ENCODE measurements at places on chromosomes 3 and 15.
A peak's percentile ranks its signal among the peaks of the same experiment; 100 is the strongest.

DNA sequence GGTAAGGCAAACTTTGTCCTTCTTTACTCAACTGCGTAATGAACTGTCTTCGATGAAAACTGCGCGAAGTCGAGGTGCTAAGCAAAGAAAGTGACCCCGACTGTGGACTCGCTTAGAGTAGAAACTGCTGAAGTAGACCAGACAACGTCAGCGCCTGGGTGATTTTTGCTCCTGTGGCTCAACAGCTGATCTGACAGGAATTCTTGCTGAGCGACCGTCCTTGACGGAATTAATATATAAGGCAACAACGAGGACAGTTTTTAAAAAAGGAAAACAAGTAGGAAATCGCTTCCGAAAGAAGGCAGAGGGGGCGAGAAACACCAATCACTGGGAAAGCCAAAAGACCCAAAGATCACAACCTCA, 541 bp downstream of the RPS27L start:
- no peak for DNase-seq
- H3K4me3 ChIP-seq: peak overlapping the region; percentile 81
- H3K36me3 ChIP-seq: no peaks in the 10 kb centered on the region
- H3K27ac ChIP-seq: peak overlapping the region; percentile 90
- no peaks in the 10 kb centered on the region for H3K27me3 ChIP-seq

GRCh38 chr3:73007992-73008712, 11.5 kb downstream of the PPP4R2 start:
- no peak overlapping the region for H3K27ac ChIP-seq
- H3K36me3 ChIP-seq: peaks cover 6% of the 10 kb centered on the region
- no peak overlapping the region for H3K4me3 ChIP-seq
- no peaks in the 10 kb centered on the region for H3K4me1 ChIP-seq

DNA sequence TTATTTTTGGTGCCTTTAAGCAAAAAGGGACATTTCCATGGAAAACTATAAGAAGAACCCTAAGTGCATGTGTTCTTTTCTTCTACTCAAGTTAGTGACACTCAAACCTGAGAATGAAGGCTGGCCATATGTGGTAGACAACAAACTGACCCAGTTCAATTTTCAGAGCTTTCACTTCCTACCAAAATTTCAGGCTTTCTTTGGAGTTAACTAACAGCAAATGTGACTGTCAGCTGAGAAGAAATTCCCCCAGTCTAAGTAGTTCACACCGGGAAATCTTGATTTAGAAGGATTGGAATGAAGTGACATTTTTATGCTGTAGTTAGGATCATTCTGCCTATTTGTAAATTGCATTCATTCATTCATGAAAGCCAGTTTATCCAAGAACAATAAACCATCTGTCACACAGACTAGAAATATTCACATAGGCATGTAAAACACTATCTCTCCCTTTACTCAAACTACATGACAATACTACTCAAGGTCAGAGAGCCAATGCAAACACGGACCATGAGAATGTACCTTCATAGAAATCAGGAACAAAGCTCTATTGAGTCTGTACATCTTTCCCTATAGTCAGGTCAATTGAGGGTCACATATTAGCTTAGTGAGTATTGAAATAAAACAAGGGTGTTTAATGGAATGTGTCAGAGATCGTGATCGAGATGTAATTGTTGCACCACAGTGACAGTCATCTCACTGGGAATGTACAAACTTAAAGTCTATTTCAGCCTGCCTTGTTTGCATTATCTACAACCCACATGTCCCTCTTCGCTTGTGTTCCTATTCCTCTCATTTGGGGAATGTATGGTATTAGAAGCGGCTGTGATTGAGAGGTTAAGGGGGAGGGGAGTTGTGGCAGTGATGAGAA, 113.8 kb upstream of the TGFBR2 start:
- DNase-seq: no peak
- no peak overlapping the region for H3K27ac ChIP-seq
- H3K4me3 ChIP-seq: no peak overlapping the region
- H3K4me1 ChIP-seq: no peaks in the 10 kb centered on the region
- no peaks in the 10 kb centered on the region for H3K27me3 ChIP-seq

- no peaks in the 10 kb centered on the region for H3K36me3 ChIP-seq
- H3K4me1 ChIP-seq: peaks cover 92% of the 10 kb centered on the region
- no peak overlapping the region for H3K4me3 ChIP-seq
- peak overlapping the region; percentile 48 for H3K27ac ChIP-seq
These were observed 62.9 kb downstream of the FNDC3B start for GRCh38 chr3:172102123-172102882.

GRCh38 chr3:175041369-175041768, 182.2 kb downstream of the NAALADL2 start:
- H3K4me3 ChIP-seq: no peak overlapping the region
- no peaks in the 10 kb centered on the region for H3K36me3 ChIP-seq
- H3K27ac ChIP-seq: no peak overlapping the region
- DNase-seq: no peak
- no peaks in the 10 kb centered on the region for H3K4me1 ChIP-seq

DNA sequence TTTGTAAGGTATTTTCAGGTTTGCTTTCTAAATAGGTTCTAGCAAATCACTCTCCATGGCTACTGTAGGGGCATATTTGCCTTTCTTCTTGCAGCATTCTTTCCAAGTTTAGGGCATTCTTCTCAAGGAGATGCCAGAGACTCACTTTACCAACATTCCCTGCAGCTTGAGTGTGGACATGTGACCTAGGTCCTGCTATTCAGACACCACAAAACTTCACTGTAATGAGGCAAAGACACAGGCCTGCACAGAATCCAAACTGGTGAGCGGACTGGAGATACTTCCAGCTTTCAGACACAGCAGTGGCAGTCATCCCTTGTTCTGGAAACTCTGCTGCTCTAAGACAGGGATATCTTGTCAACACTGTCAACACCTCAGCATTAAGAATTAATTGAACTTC, 146.4 kb upstream of the PFN2 start:
- no peak overlapping the region for H3K27ac ChIP-seq
- no peak for DNase-seq
- no peaks in the 10 kb centered on the region for H3K4me1 ChIP-seq
- no peaks in the 10 kb centered on the region for H3K27me3 ChIP-seq

DNA sequence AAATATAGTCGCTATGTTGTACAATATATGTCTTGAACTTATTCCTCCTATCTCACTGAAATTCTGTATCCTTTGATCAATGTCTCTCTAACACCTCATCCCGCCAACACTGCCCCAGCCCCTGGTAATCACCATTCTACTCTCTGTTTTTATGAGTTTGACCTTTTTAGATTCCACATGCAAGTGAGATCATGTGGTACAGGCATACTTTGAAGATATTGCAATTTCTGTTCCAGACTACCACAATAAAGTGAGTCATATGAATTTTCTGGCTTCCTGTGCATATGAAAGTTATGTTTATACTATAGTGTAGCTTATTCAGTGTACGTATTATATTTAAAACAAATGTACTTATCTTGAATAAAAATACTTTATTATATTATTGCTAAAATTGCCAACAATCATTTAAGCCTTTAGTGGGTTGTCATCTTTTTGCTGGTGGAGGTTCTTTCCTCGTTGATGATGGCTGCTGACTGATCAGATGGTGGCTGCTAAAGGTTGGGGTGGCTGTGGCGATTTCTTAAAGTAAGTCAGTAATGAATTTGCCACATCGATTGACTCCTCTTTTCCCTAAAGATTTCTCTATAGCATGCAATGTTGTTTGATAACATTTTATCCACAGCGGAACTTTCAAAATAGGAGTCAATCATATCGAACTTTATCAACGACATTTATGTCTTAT, 257.2 kb downstream of the NFKBIZ start:
- no peak for DNase-seq
- no peaks in the 10 kb centered on the region for H3K4me1 ChIP-seq
- H3K27ac ChIP-seq: no peak overlapping the region
- no peak overlapping the region for H3K4me3 ChIP-seq
- H3K36me3 ChIP-seq: no peaks in the 10 kb centered on the region
- H3K27me3 ChIP-seq: no peaks in the 10 kb centered on the region

GRCh38 chr3:58173029-58173668, 37.6 kb downstream of the DNASE1L3 start:
- H3K27ac ChIP-seq: no peak overlapping the region
- DNase-seq: no peak
- peaks cover 31% of the 10 kb centered on the region for H3K4me1 ChIP-seq
- peaks cover 6% of the 10 kb centered on the region for H3K36me3 ChIP-seq
- no peak overlapping the region for H3K4me3 ChIP-seq
- H3K27me3 ChIP-seq: no peaks in the 10 kb centered on the region

- no peaks in the 10 kb centered on the region for H3K4me1 ChIP-seq
- no peak for DNase-seq
- H3K36me3 ChIP-seq: no peaks in the 10 kb centered on the region
- H3K27me3 ChIP-seq: no peaks in the 10 kb centered on the region
These were observed 505.9 kb downstream of the ZIC1 start for GRCh38 chr3:147915057-147915456.

- H3K27ac ChIP-seq: no peak overlapping the region
- no peaks in the 10 kb centered on the region for H3K27me3 ChIP-seq
- H3K4me3 ChIP-seq: no peak overlapping the region
- H3K4me1 ChIP-seq: no peaks in the 10 kb centered on the region
- H3K36me3 ChIP-seq: no peaks in the 10 kb centered on the region
These were observed 178.8 kb upstream of the SNTN start for GRCh38 chr3:63473641-63474166.

DNA sequence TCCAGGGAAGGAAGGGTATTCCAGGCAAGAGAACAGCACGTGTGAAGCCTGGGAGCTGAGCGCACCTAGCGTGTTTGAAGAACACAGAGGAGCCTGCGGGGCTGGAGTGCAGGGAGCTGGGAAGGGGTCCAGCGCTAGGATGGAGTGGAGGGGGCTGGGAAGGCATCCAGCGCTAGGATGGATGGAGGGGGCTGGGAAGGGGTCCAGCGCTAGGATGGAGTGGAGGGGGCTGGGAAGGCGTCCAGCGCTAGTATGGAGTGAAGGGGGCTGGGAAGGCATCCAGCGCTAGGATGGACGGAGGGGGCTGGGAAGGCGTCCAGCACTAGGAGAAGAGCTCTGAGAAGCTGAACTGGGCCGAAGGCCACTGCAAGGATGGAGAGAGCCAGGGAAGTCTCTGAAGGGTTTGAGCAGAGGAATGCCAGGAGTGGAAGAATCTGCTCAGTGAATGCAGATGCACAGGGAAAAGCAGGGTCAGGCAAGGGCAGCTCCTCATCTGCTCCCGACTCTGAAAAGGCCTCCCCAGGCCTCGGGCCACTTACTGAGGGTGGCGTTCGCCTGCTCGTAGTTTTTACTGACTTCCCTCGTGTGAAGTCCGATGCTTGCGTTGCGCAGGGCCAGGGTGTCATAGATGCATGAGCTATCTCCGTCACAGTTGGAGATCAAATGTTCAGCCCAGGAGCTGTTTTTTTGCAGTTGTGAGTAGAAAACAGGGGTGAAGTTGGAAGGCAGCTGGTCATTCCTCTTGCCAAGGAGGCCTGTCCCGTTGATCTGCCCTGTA, 39.8 kb downstream of the MUC20 start:
- H3K36me3 ChIP-seq: no peaks in the 10 kb centered on the region
- H3K4me3 ChIP-seq: no peak overlapping the region
- 0 out of 2 replicates have a peak, but pooled peaks cover 2% of the 10 kb centered on the region for H3K27me3 ChIP-seq
- no peak for DNase-seq
- H3K27ac ChIP-seq: no peak overlapping the region

DNA sequence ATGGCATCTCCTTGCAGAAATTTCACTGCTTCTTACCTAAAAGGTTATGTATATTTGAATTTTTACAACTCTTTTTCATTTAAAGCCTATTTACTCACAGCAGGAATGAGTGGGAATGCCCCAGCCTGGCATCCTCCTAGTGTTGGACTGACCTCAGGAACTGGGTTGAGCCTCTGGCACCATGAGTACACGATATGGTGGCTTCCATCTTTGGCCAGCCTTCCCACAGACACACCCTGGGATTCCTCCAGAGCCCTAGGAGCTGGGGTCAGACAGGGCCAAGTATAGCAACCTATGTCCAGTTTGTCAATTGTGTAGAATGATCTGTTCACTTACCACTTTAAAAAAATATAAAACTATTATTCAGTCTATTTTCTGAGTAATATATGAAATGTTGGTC, 57.2 kb upstream of the HEG1 start:
- no peak overlapping the region for H3K4me3 ChIP-seq
- H3K4me1 ChIP-seq: peaks cover 46% of the 10 kb centered on the region
- H3K36me3 ChIP-seq: no peaks in the 10 kb centered on the region
- H3K27me3 ChIP-seq: no peaks in the 10 kb centered on the region
- peak overlapping the region; percentile 60 for H3K27ac ChIP-seq

DNA sequence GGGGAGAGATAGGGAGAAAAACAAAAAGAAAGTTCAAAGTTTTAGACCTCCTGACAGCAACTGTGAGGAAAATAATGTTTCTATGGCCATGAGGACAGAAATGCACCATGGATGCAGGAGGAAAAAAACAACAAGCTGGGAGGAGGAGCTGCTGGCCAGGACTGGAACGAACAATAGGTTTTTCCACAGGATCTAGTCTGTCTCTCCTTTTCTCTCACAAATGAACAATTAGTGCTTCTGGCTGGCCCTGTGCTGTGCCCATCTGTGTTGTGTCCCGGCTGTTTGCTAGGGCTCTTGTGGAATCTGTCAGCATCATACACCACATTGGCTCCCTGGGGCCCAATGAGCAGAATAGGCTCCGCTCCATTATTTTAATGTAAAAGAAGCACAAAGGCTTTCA, 15.2 kb downstream of the GK5 start:
- H3K4me3 ChIP-seq: no peak overlapping the region
- H3K36me3 ChIP-seq: peaks cover 3% of the 10 kb centered on the region
- DNase-seq: no peak
- H3K27me3 ChIP-seq: no peaks in the 10 kb centered on the region
- no peak overlapping the region for H3K27ac ChIP-seq

- H3K4me1 ChIP-seq: peaks cover 96% of the 10 kb centered on the region
- H3K4me3 ChIP-seq: no peak overlapping the region
- no peaks in the 10 kb centered on the region for H3K27me3 ChIP-seq
- no peaks in the 10 kb centered on the region for H3K36me3 ChIP-seq
- no peak for DNase-seq
These were observed 62.2 kb downstream of the SMAD6 start for GRCh38 chr15:66764072-66764786.

Data from Panc1 (cell line).